ENCODE measurements at places on chromosomes 7 and 10. TPM values are rescaled to one million over a fixed set of nuclear protein-coding genes. Genes with fewer than 3 reads are reported as not detected.

DNA sequence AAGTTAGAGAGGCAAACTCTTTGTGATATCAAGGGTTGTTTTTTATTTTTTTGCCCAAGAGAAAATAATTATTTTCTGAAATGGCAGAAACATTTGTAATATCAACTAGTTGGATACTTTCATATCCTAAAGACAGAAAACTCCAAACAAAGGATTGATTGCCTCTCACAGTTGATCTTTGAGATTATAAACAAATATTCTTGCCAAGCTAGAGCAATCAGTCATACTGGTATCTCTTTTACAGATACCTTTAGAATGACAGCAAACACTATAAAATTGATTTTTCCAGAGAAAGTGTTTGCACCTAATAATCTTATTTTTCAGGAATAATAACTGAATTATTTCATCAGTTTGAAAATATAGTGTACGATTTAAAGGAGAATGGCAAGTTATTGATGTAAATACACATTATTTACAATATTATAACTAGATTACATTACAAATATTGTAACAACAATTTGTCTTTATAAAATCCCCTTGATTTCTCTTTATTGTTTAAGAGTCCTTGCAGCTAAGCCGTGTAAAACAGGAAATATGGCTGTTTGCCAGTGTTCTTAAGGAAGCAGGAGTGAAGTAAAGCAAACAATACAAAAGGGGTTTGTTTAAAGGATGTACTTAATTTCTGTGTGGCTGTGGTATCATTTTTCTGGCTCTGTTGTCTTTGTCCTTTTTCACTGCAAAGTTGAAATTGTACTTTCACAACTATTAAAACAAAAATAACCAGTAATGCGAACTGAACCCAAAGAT, 58.4 kb downstream of the MAPK8 start:
- H3K4me3 ChIP-seq, result no peak overlapping the region
- DNase-seq, result no peak
- no peaks in the 10 kb centered on the region for H3K36me3 ChIP-seq
- H3K4me1 ChIP-seq, result no peaks in the 10 kb centered on the region
- H3K27me3 ChIP-seq, result no peaks in the 10 kb centered on the region
- H3K27ac ChIP-seq, result no peak overlapping the region

DNA sequence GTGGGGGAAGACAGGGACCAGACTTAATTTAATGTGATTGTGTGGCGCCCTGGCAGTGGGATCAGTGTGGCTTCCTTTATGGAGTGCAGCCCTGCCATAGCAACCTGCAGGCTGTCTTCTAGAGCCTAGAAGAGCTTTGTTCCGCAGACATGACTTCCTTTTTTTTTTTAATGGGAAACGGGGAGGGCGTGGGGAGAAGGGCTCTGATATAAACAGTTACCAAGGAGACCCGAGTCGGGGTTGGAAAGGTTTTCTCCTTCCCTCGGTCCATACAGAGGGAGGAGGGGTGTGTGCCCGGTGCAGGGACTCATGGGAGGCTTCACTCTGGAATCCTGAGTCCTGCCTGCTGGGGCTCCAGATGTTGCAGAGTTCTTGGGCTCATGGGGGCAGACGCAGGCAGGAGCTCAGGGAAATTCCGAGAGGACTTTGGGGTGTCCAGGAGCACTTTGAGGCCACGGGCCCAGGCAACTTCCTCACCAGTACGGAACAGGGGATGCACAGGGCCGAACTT, 26.9 kb downstream of the TMEM120A start:
- no peak overlapping the region for H3K27ac ChIP-seq
- DNase-seq, result peak; percentile 46

GRCh38 chr10:120765226-120765803, 85.8 kb upstream of the WDR11 start:
- H3K4me1 ChIP-seq, result peaks cover 8% of the 10 kb centered on the region
- no peak for DNase-seq
- no peaks in the 10 kb centered on the region for H3K27me3 ChIP-seq
- H3K4me3 ChIP-seq, result no peak overlapping the region
- H3K36me3 ChIP-seq, result no peaks in the 10 kb centered on the region
- no peak overlapping the region for H3K27ac ChIP-seq

DNA sequence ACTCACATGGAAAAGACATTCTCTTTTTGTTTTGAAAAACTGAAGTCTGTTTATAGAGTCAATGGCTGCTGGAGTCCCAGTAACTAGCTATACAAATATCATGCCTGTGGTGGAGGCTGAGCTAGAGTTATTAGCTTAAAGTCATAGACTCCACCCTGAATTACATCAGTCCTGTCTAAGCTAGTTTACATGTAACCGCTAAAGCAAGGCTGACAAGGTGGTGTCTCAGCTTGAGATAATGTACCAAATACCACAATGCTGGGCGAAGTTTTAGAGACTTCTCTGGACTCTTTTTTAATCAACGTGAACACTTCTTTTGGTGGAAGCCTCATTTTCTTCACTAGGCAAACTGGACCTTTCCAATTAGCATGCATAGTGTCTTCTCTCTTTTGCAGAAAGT, 219.4 kb downstream of the ANK3 start:
- H3K4me1 ChIP-seq, result no peaks in the 10 kb centered on the region
- DNase-seq, result no peak
- H3K4me3 ChIP-seq, result no peak overlapping the region
- H3K36me3 ChIP-seq, result no peaks in the 10 kb centered on the region
- H3K27ac ChIP-seq, result no peak overlapping the region
- no peaks in the 10 kb centered on the region for H3K27me3 ChIP-seq

DNA sequence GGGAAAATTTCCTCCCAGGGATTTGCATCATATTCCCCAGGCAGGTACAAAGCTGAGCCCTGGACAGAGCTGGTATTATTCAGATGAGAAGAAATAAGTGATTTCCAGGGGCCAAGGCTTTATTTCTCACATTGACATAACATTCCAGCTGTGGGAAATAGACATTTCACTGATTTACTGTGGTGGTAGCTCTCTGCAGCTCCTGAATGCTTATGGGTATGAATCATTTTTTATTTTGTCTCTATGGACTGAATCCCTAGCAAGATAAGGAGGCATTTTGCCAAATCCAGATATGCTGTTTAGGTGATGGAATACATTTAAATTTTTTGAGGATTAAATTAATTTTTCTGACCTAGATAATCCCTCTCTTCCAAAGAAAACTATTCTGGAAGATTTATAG, 97.9 kb downstream of the MTPN start:
- H3K27ac ChIP-seq, result no peak overlapping the region
- no peak overlapping the region for H3K4me3 ChIP-seq
- no peaks in the 10 kb centered on the region for H3K4me1 ChIP-seq
- no peak for DNase-seq

DNA sequence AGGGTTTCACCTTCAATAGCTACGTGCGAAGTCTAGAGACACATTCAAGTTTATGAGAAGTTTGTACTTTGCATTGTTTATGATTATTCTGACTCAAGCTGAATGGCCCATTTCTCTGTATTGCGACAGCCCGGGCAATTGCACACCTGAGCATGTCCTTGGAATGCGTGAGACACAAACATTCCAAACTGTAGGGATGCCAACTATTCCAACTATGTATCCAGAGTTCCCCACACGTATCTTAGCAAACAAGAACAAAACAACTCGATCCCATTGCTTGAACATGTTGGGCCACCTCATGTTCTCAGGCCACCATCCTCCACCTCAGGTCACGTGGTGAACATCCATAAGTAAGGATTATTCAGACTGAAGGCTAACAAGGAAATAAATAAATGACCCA, 51.4 kb upstream of the EGFR start:
- H3K36me3 ChIP-seq, result no peaks in the 10 kb centered on the region
- H3K27ac ChIP-seq, result no peak overlapping the region
- H3K27me3 ChIP-seq, result no peaks in the 10 kb centered on the region
- H3K4me1 ChIP-seq, result no peaks in the 10 kb centered on the region
- H3K4me3 ChIP-seq, result no peak overlapping the region

- H3K27ac ChIP-seq, result no peak overlapping the region
- no peak overlapping the region for H3K4me3 ChIP-seq
- H3K4me1 ChIP-seq, result no peaks in the 10 kb centered on the region
- H3K36me3 ChIP-seq, result no peaks in the 10 kb centered on the region
- peaks cover 87% of the 10 kb centered on the region for H3K27me3 ChIP-seq
Observed at GRCh38 chr7:1239803-1240516, 7.3 kb downstream of the UNCX start.

DNA sequence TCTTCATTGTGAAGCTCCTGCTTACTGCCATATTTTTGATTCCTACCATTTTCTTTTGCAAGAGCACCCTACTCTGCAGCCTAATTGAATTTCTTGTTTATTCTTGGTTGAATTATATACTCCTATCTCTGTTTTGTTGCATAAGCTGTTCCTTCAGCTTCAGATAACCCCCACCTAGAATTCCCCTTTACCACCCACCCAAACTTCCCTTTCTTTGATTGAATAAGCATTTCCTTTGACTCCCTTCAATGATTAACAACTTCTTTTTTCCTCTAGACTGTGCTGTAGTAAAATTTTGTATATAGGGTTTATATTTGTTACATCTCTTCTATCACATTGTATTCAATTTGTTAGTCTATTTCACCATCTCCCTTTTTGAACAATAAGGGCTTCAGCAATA, 168.1 kb downstream of the GPR37 start:
- DNase-seq, result no peak
- no peaks in the 10 kb centered on the region for H3K36me3 ChIP-seq
- H3K4me3 ChIP-seq, result no peak overlapping the region
- no peak overlapping the region for H3K27ac ChIP-seq
- H3K4me1 ChIP-seq, result no peaks in the 10 kb centered on the region

GRCh38 chr7:132742189-132742612, 165.9 kb upstream of the PLXNA4 start:
- no peak overlapping the region for H3K4me3 ChIP-seq
- no peak overlapping the region for H3K27ac ChIP-seq
- H3K27me3 ChIP-seq, result no peaks in the 10 kb centered on the region
- no peaks in the 10 kb centered on the region for H3K36me3 ChIP-seq
- no peak for DNase-seq
- no peaks in the 10 kb centered on the region for H3K4me1 ChIP-seq

- no peak overlapping the region for H3K4me3 ChIP-seq
- no peaks in the 10 kb centered on the region for H3K27me3 ChIP-seq
- H3K36me3 ChIP-seq, result no peaks in the 10 kb centered on the region
- DNase-seq, result no peak
- no peaks in the 10 kb centered on the region for H3K4me1 ChIP-seq
Observed at GRCh38 chr10:55500931-55501559, 700.0 kb upstream of the PCDH15 start.

DNA sequence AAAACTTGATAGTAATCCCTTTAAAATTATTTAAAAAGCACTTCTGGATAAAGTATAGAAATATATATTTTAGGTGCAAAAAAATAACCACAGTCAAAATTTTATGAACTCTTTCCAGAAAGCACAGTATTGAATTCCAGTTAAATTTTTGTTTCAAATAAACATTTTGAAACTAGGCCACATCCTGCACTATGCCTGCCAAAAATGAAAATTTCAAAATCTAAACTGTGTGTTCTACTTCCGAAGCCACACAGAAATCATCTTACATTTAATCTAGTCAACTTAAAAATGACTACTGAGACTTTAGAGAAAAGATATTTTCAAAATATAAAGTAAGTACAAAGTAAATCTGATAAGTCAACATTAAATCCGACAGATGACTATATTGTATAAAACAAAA, 50.0 kb downstream of the MAGI2 start:
- no peak overlapping the region for H3K4me3 ChIP-seq
- no peak for DNase-seq
- H3K4me1 ChIP-seq, result no peaks in the 10 kb centered on the region
- H3K27me3 ChIP-seq, result no peaks in the 10 kb centered on the region
- no peaks in the 10 kb centered on the region for H3K36me3 ChIP-seq

- H3K27ac ChIP-seq, result no peak overlapping the region
Observed at GRCh38 chr7:150942591-150943452, 35.3 kb downstream of the KCNH2 start.

DNA sequence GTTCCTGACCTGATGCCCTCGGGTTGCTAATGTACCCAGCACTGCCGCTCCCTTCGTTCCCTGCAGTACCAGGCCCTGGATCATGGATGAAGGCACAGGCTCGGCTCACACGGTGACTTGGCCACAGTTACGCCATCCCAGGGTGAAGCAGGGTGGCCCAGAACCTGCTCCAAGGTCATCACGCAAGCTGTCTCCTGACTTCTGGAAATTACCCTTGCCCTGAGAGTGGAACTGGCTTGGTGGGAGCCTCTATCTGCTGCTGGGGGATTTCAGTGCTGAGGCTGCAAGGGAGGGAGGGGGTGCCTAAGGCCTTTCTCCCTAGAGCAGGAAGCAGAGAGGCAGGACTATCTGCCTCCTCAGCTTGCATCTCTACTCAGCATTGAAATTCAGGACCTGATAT, 36.6 kb downstream of the FIGNL1 start:
- peaks cover 99% of the 10 kb centered on the region for H3K4me1 ChIP-seq
- H3K27ac ChIP-seq, result peak overlapping the region; percentile 72
- no peaks in the 10 kb centered on the region for H3K36me3 ChIP-seq
- DNase-seq, result peak; percentile 64
- no peak overlapping the region for H3K4me3 ChIP-seq
- no peaks in the 10 kb centered on the region for H3K27me3 ChIP-seq

The AFAP1L2 gene
- polyA plus RNA-seq, result 0.43 TPM

The ADCY1 gene
- polyA plus RNA-seq, result not detected
